Activated naive CD4-positive, alpha-beta T cell treated with anti-CD3 and anti-CD28 coated beads, Interleukin-2, amount 10 ng/mL, durations not matched to agents 7 days and 5 days (primary cell): ENCODE measurements at places on chromosomes 2 and 18.

DNA sequence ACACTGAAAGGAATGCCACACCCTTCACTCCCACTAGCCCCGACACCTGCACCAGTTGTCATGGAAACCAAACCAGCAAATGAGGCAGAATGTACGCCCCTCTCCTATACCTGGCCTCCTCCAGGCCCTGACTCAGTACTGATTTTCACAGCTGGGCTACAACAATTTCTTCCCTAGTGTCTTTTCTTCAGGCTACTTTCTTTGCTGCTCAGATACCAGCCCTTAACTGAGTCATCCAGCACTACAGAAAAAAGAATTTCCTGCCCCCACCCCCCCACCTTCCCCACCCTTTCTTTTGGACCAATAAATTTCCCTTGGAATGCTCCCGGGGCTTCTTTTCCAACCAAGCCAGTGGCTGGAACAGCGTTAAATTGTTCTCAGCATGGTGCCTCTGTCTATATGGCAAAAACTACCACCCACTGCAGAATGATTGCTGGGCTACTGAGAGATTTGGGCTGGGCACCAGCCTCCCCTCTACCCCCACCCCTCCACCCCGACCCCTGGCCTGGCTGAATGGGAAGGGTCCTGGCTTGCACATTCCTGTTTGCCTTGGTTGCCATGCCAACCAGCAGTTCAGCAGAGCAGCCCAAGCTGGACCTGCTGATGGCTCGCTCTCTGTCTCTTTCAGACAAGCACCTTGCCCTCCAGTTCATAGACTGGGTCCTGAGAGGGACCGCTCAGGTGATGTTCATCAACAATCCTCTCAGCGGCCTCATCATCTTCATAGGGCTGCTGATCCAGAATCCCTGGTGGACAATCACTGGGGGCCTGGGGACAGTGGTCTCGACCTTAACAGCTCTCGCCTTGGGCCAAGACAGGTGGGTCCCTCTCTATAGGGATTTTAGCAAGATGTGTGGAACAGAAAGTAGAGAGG lies 11.3 kb downstream of the SLC14A2 start:
- H3K27me3 ChIP-seq: peaks cover 29% of the 10 kb centered on the region
- no peak overlapping the region for H3K4me3 ChIP-seq
- H3K27ac ChIP-seq: no peak overlapping the region

GRCh38 chr2:12778811-12779579 lies 62.3 kb downstream of the TRIB2 start:
- no peak overlapping the region for H3K27ac ChIP-seq
- H3K36me3 ChIP-seq: no peaks in the 10 kb centered on the region
- no peak for DNase-seq
- peaks cover 11% of the 10 kb centered on the region for H3K27me3 ChIP-seq

DNA sequence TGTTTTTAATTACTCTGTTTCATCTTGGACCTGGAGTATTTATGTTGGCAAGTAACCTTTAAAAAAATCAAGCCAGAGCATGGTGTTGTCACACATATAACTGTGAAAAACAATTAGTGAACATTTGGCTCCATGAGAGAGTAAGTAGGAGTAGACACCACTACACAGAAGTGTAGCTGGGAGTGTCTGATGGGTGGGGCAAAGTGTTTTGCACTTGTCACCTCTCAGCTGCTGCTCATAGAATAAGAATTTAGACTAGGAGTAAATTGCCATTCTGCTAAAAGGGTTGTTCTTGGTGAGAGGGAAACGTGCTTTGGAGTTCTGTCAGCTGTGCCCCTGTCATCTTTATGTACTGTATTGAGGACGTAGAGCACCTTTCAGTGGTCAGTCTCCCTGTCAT lies 114.5 kb downstream of the TTC27 start:
- H3K27me3 ChIP-seq: no peaks in the 10 kb centered on the region
- no peak for DNase-seq
- H3K27ac ChIP-seq: no peak overlapping the region
- H3K36me3 ChIP-seq: peaks cover 28% of the 10 kb centered on the region
- no peaks in the 10 kb centered on the region for H3K4me1 ChIP-seq

- H3K36me3 ChIP-seq: peaks cover 5% of the 10 kb centered on the region
- peaks cover 33% of the 10 kb centered on the region for H3K4me1 ChIP-seq
- no peak overlapping the region for H3K4me3 ChIP-seq
- H3K27me3 ChIP-seq: peaks cover 11% of the 10 kb centered on the region
- no peak for DNase-seq
Measured at GRCh38 chr2:221551864-221552263, 20.2 kb downstream of the EPHA4 start.

DNA sequence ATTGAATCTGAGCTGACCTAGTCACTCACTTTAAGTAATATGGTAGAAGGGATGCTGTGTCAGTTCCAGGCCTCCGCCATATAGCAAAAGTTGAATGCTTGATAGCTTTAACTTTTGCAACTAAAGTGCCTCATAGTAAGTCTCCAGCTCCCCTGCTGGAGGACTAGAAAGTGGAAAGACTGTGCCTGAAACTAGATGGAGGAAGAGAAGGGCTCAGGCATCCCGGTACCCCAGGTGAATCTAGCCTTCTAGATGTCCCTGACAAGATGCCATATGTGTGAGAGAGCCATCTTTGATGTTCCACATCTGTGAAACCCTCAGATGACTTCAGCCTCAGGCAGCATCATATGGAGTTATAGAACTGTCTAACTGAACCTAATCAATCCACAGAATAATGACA lies 21.0 kb downstream of the OTX1 start:
- no peaks in the 10 kb centered on the region for H3K4me1 ChIP-seq
- no peak overlapping the region for H3K4me3 ChIP-seq
- peaks cover 15% of the 10 kb centered on the region for H3K27me3 ChIP-seq
- H3K27ac ChIP-seq: no peak overlapping the region

GRCh38 chr2:48944956-48945355 lies 189.4 kb upstream of the LHCGR start:
- H3K36me3 ChIP-seq: no peaks in the 10 kb centered on the region
- DNase-seq: no peak
- H3K27ac ChIP-seq: no peak overlapping the region
- H3K27me3 ChIP-seq: no peaks in the 10 kb centered on the region
- H3K4me1 ChIP-seq: no peaks in the 10 kb centered on the region
- no peak overlapping the region for H3K4me3 ChIP-seq

DNA sequence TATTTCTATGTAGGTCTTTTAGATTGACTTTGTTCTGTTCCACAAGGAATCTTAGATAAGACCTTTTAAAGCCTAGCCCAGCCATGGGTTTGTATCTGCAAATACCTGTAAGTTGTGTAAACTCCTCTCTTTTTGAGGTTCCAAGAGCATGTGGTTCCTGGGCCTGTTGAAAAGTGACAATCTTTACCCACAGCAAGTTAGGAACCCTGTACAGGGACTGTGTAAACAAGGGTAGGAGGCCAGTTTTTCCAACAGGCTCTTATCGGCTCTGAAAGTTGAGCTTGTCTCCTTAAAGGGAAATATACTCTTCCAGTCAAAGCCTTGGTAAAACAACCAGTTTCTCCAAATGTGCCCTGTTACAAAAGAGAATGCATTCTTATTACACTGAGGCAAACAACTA lies 15.3 kb upstream of the ASXL3 start:
- H3K27ac ChIP-seq: no peak overlapping the region
- no peak overlapping the region for H3K4me3 ChIP-seq
- H3K36me3 ChIP-seq: no peaks in the 10 kb centered on the region
- H3K4me1 ChIP-seq: peaks cover 2% of the 10 kb centered on the region
- DNase-seq: no peak
- H3K27me3 ChIP-seq: no peaks in the 10 kb centered on the region

DNA sequence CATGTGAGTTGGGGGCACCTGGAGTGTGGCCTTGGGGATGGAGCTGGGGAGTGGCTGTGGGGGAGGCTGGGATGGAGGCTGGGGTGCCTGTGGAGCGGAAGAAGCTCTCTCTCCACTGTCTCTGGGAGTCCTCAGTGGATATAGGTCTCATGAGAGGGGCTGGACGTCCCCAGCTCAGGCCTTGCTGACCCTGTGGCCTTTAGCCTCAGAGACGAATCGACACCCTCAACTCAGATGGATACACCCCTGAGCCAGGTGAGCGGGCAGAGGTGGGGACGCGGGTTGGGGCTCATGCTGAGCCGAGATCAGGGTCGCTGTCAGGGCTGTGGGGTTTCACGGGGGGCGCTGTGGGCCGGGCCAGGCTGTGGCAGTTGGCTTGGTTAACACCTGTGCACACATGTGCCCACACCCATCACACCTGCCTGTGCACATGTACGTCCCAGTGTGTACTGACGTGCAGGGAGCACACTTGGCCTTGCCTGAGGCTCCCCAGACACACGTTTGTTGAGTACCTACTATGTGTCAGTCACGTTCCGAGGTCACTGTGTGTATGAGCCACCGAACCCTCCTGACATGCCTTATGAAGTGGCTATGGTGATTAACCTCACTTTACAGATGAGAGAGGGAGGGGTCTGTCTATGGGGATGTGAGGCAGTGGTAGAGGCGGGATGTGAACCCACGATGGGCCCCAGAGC lies 20.1 kb downstream of the ZAP70 start:
- peaks cover 54% of the 10 kb centered on the region for H3K36me3 ChIP-seq
- H3K27ac ChIP-seq: no peak overlapping the region
- no peak for DNase-seq
- H3K27me3 ChIP-seq: no peaks in the 10 kb centered on the region
- H3K4me1 ChIP-seq: peaks cover 12% of the 10 kb centered on the region

DNA sequence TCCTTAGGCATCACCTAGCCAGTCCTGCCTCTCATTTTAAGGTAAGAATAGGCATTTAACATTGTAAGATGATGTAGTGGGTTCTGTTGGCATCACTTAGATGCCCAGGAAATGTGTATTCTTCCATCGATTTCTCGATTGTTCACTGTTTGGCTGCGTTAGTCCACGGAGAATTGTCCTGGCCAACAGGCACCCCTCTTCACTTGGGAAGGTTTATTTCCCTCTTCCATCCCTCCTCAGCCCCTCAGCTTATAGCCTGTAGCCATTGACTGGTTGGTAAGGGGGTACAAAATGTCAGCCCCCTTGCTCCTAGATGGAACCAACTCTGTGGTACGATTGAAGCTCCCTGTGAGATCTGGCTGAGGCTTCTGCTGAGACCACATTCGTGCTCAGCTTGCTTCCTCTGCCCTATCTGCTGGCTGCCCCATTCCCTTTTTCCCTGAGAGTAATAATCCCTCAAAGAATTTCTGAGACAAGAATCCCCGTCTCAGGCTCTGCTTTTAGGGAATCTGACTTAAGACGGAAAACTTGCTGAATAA lies 43.4 kb downstream of the PLEKHA3 start:
- H3K27me3 ChIP-seq: no peaks in the 10 kb centered on the region
- peaks cover 37% of the 10 kb centered on the region for H3K4me1 ChIP-seq
- peaks cover 10% of the 10 kb centered on the region for H3K36me3 ChIP-seq
- no peak for DNase-seq
- peak overlapping the region; percentile 82 for H3K27ac ChIP-seq

- H3K36me3 ChIP-seq: no peaks in the 10 kb centered on the region
- peaks cover 13% of the 10 kb centered on the region for H3K27me3 ChIP-seq
- no peak for DNase-seq
Measured at GRCh38 chr2:62177392-62178049, 18.4 kb upstream of the B3GNT2 start.

- DNase-seq: no peak
- no peaks in the 10 kb centered on the region for H3K36me3 ChIP-seq
- H3K27me3 ChIP-seq: no peaks in the 10 kb centered on the region
- no peaks in the 10 kb centered on the region for H3K4me1 ChIP-seq
Measured at GRCh38 chr2:932320-933115, 18.1 kb upstream of the SNTG2 start.

- no peaks in the 10 kb centered on the region for H3K4me1 ChIP-seq
- H3K4me3 ChIP-seq: no peak overlapping the region
- no peak for DNase-seq
Measured at GRCh38 chr2:144548532-144549191, 28.7 kb upstream of the ZEB2 start.

DNA sequence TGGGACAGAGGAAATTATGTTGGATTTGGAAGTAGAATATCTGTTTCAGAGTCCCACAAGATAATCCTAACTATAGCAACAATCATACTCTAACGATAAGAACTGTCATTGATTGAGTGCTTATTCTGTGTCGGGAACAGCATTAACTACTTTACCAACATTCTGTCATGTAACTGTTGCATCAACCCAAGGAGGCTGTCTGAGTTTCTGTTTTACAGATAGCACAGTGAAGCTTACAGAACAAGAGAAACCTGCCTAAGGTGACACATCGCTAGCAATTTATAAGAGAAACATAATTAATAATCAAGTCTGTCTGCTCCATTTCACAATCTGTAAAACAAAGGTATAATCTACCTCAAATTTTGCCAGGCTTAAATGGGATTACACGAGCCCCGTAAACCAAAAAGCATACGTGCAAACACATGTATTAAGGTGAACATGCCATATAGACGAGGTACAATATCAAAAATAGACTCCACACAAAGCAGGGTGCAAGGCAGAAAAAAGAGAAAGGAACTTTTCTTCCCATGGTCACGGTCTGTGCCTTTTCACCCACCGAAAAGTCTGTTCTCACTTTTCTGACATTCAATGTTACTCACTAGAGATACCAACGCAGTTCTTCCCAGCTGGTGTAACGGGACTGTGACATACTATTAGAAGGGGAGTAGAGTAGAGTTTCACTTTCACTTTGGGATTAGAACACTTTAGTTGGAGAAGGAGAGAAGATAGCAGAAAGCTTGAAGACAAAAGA lies 37.2 kb upstream of the SLC8A1 start:
- DNase-seq: no peak
- H3K27ac ChIP-seq: no peak overlapping the region
- peak overlapping the region; percentile 59 for H3K4me3 ChIP-seq
- no peaks in the 10 kb centered on the region for H3K36me3 ChIP-seq
- H3K4me1 ChIP-seq: peaks cover 10% of the 10 kb centered on the region

GRCh38 chr2:101904916-101905315 lies 86.8 kb upstream of the IL1R2 start:
- H3K27me3 ChIP-seq: peaks cover 15% of the 10 kb centered on the region
- H3K36me3 ChIP-seq: peaks cover 3% of the 10 kb centered on the region
- no peak overlapping the region for H3K4me3 ChIP-seq
- H3K4me1 ChIP-seq: peaks cover 8% of the 10 kb centered on the region
- no peak overlapping the region for H3K27ac ChIP-seq

- no peaks in the 10 kb centered on the region for H3K36me3 ChIP-seq
- H3K4me1 ChIP-seq: no peaks in the 10 kb centered on the region
- no peak overlapping the region for H3K27ac ChIP-seq
- DNase-seq: no peak
- H3K27me3 ChIP-seq: peaks cover 17% of the 10 kb centered on the region
- no peak overlapping the region for H3K4me3 ChIP-seq
Measured at GRCh38 chr2:235654103-235654813, 160.4 kb downstream of the AGAP1 start.

GRCh38 chr18:2948038-2948437 lies 64.9 kb downstream of the LPIN2 start:
- H3K4me3 ChIP-seq: no peak overlapping the region
- H3K36me3 ChIP-seq: peaks cover 68% of the 10 kb centered on the region

DNA sequence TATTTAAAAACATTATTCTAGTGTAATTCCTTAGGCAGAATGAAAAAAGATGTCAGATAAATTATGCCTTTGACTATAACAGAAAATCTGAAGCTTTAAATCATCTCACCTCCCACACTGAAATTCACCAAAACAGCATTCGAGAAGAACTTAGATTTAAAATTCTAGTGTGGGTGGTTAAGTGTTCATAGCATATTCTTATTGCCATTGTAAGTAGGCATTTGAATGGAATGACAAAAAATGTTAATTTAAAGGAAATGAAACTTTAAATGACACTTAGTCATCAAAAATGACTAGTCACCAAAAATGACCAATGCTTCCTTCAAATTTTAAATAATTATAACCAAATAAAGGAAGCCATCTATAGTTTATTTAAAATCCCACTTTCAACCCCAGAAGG lies 7.0 kb upstream of the ZNF407 start:
- peaks cover 15% of the 10 kb centered on the region for H3K4me1 ChIP-seq
- H3K27me3 ChIP-seq: peaks cover 18% of the 10 kb centered on the region
- no peak overlapping the region for H3K27ac ChIP-seq
- no peak for DNase-seq
- peaks cover 24% of the 10 kb centered on the region for H3K36me3 ChIP-seq
- no peak overlapping the region for H3K4me3 ChIP-seq
